ENCODE measurements at places on chromosomes 3 and 15.

DNA sequence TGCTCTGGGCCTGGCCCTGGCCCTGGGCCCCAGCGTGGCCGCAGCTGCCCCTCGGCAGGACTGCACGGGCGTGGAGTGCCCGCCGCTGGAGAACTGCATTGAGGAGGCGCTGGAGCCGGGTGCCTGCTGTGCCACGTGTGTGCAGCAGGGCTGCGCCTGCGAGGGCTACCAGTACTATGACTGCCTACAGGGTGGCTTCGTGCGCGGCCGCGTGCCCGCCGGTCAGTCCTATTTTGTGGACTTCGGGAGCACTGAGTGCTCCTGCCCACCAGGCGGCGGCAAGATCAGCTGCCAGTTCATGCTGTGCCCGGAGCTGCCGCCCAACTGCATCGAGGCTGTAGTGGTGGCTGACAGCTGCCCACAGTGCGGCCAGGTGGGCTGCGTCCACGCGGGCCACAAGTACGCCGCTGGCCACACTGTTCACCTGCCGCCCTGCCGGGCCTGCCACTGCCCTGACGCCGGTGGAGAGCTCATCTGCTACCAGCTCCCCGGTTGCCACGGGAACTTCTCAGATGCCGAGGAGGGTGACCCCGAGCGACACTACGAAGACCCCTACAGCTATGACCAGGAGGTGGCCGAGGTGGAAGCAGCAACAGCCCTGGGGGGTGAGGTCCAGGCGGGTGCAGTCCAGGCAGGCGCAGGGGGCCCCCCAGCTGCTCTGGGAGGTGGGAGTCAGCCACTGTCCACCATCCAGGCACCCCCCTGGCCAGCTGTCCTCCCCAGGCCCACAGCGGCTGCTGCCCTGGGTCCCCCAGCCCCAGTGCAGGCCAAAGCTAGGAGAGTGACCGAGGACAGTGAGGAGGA is 21.7 kb downstream of the FBLN2 start:
- DNase-seq = no peak

GRCh38 chr15:31367021-31367729 is 40.5 kb downstream of the KLF13 start:
- DNase-seq = no peak

- DNase-seq = no peak
Measured at GRCh38 chr3:194168994-194169393, 33.0 kb downstream of the HES1 start.

DNA sequence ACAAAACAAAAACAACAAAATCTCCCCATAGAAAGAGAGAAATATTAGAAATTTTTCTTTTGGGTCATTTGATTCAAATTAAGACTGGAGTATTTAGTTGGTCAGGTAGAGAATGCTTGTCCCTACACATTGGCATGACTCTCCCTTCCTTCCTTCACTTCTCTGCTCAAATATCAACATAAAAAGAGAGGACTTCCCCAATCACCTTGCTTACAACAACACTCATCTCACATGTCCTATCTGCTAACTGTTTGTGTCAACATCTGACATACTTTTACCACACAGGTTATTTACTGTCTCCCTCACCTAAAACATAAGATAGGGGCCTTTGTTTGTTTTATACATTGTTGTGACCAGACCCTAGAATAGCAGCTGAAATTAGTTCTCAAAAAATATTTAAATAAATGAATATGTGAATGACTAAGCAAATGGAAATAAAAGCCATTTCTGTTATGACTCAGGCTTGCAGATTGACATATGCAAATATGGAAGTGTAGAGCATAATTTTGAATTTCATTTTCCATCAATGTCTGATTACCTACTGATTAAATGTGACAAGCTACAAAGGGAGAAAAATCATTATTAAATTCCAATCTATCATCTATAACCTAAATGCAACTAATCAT is 304.8 kb downstream of the CTNNB1 start:
- no peak for DNase-seq

GRCh38 chr15:61479613-61480012 is 250.5 kb upstream of the RORA start:
- DNase-seq = no peak

- no peak for DNase-seq
Measured at GRCh38 chr15:88255484-88256278, 858 bp downstream of the NTRK3 start.

DNA sequence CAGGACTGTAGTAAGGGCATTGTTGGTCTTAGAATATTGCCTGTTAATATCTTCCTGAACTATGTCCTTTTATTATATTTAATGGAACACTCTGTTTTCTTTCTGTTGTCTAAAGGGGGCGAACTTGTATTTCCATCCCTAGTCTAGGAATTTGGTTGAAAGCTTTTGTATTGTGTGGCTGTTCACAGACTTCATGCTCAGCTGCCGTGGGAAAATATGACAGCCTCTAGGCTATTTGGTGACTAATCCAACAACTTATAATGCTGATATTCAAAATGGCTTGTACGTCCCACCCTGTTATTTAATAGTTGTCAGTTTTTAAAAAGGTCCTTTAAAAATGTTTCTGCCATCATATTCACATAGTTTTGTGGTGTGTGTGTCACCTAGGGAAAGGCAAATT is 202.6 kb downstream of the KLHL25 start:
- no peak for DNase-seq

GRCh38 chr15:35616498-35617271 is 70.7 kb upstream of the DPH6 start:
- DNase-seq = no peak

DNA sequence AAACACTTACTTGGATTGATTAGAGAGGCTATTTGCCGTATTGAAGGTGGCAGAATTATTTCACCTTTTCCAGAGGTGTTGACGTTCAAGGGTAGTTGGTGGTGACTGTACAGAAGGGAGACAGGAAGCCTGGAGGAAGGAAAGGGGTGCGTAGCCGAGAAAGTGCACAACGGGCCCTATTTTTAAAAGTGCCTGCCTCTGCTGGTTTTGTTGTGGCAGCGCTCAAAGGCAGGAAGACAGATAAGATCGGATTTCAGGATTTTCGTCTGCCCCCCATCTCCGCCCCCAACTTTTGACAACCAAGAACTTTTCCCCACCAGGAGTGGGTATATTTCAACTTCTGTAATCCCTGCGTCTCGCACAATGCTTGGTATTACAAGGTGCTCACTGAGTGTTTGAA is 38.5 kb downstream of the SMAD3 start:
- no peak for DNase-seq

DNA sequence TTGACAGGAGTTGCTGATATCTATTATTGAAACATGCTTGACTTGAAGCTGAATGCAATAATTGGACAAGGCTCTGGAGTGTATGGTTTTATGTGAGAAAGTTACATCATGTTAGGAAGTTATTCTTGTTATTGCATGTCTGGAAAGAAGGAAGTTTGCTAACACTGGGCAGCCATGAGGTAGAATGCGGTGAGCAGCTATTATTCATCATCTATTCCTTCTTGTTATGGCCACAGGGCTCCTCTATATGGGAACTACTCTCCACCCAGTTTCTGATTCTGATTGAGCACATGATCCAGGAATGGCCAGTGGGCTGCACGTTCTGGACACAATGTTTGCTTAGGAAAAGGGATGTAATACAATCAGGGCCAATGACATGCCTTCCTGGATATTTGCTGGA is 37.8 kb upstream of the SCN5A start:
- no peak for DNase-seq

GRCh38 chr3:141840737-141841544 is 35.5 kb upstream of the ATP1B3 start:
- DNase-seq = no peak

- DNase-seq = no peak
Measured at GRCh38 chr15:93515256-93516051, 426.4 kb upstream of the RGMA start.

- no peak for DNase-seq
Measured at GRCh38 chr15:95138604-95139270, 907.4 kb downstream of the MCTP2 start.

DNA sequence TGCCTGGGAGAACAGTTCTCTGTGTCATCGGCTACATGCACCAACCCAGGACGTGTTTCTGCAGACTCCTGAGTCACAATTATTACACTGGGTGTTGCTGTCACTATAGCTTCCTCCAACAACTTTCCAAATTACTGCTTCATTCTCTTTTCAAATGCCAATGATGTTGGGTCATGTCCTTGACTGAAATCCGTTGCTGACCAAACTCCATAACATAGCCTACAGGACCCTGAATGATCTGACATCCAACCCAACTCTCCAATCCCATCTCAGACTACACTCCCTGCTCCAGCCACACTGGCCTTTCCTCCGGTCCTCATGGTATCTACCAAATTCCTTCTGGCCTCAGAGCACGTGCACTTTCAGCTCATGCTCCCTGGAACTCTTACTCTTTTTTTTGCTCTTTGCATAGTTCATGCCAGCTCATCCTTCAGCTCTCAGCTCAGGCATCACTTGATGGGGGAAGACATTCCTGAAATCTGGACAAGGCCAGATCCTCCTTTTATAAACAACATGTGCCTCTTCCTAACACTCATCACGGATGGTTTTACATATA is 108.8 kb upstream of the PTPRG start:
- no peak for DNase-seq

DNA sequence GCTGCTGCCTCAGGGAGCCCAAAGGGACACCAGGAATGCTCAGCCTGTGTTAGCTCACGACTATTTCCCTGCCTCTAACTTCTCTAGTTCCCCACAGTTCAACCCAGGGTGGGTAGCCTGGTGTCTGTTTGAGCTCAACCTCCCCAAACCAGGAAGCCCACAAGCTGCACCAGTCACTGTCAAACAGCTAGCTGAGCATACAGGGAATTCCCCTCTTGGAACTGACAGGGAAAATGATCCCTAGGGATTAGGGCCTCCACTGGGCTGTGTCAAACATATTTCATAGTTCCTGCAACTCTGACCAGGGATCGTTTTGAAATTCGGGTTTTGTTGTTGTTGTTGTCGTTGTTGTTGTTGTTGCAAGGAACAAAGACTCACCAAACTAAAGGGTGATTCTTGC is 147.1 kb upstream of the ICE2 start:
- DNase-seq = no peak

DNA sequence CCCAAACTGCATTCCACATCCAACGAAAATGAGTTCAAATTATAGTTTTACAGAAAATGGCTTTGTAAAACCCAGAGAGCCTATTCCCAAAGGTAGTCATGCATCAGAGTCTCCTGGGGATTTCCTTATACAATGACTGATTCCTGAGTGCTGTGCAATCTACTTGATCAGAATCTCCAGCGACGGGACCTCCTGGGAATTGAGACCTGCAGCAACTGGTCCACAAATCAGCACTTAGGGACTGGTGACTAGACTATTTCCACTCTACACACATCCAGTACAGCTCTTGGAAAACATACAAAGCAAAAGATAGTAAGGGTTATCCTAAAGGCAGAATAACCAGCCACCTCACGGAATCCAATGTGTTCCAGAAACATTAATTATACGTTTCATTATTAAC is 871.0 kb upstream of the CFAP20DC start:
- DNase-seq = no peak

GRCh38 chr3:13927295-13927694 is 47.4 kb upstream of the WNT7A start:
- no peak for DNase-seq

DNA sequence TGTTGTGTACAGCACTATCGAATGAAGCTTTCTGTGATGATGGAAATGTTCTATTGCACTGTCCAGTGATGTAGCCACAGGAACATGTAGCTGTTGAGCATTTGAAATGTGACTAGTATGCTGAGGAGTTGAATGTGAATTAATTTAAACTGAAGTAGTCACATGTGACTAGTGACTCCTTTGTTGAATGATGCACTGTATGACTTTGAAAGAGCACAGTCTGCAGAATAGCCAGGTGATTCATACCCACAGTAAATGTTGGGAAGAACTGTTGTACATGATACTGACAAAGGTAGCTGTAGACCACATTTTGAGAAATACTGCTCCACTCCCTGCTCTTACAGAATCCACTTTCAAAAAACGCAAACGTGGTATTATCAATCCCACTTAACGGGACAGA is 34.0 kb upstream of the ACTL6A start:
- no peak for DNase-seq

- DNase-seq = no peak
Measured at GRCh38 chr15:40006646-40007045, 32.3 kb downstream of the SRP14 start.

DNA sequence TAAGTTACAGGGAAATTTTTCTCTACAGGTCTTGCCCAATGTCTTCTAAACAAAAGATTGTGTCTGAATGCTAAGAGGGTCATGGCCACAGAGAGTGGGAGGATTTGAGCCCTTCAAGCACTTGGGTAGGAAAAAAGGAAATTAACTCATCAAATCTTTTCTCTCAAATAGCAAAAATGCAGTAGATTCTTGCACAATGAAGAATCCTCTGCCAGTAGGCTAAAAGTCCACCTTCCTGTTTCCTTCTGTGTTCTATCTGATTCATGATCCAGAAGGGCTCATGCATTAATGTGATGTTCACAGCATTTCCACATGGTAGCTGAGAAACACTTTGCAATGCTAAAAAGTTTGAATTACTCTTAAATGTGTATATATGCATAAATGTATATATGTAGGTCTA is 177.1 kb downstream of the CD47 start:
- no peak for DNase-seq

DNA sequence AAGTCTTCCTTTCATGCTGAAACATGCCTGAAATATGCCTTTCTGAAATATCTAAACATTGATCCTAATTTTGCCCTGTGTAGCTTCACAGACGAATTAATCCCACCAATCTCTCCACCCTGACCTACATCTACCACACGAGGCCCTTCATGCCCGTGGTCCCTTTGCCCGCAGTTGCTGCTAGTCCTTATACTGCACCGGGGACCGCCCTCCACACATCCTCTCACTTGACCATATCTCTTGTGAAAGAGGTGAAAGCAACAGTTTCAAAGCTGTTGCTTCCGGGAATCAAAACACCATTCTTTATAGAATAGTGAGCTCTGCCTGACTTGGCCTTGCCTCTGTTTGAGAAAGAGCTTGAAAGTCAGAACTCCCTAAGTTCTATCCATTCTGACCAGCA is 499.5 kb downstream of the NTRK3 start:
- no peak for DNase-seq

GRCh38 chr3:138234401-138235179 is 47.5 kb downstream of the ARMC8 start:
- no peak for DNase-seq

- DNase-seq = no peak
Measured at GRCh38 chr3:138944929-138945708, 1.8 kb downstream of the FOXL2 start.

- DNase-seq = no peak
Measured at GRCh38 chr3:20230954-20231353, 44.9 kb upstream of the SGO1 start.

DNA sequence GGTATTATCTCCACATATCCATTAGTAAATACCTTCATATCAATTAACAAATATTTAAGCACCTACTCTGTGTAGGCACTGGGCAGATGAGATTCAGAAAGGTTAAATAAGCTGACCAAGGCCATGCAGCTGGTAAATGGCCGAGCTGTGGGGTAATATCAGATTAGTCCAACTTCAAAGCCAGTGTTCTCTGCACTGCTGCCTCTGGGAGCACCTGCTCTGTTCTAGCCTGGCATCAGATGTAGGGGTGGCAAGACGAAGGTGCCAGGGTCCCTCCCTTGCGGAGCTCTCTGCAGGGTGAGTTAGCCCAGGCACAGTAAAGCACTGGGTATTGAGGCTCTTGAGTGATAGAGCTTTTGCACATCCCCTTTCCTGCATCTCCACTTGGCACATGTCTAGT is 5.5 kb downstream of the TATDN2 start:
- DNase-seq = no peak

Data from stimulated activated CD4-positive, alpha-beta T cell treated with anti-CD3 and anti-CD28 coated beads, TNF-alpha, amount 100 ng/mL, for 1 hour (primary cell).